GF-D8 (cell line): ENCODE measurements at places on chromosomes 1 and 21.
A peak's percentile ranks its signal among the peaks of the same experiment; 100 is the strongest.

DNA sequence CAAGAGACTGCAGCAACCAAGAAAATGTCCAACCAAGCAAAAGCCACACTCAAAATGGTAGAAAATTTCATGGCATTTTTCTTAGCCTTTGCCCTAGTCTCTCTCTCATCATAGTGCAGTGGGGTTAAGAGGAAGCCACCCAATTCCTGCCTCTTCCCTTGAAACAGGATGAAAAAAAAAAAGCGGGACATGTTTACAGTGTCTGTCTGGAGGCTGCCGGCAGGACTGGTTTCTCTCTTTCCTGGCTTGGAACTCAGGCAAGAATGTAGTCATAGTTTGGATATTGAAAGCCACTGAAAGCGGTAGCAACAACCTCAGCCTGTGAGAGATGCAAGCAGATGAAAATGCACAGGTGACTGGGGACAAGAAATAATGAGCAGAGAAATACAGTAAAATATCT is 13.3 kb upstream of the TNFSF18 start:
- no peak for DNase-seq

DNA sequence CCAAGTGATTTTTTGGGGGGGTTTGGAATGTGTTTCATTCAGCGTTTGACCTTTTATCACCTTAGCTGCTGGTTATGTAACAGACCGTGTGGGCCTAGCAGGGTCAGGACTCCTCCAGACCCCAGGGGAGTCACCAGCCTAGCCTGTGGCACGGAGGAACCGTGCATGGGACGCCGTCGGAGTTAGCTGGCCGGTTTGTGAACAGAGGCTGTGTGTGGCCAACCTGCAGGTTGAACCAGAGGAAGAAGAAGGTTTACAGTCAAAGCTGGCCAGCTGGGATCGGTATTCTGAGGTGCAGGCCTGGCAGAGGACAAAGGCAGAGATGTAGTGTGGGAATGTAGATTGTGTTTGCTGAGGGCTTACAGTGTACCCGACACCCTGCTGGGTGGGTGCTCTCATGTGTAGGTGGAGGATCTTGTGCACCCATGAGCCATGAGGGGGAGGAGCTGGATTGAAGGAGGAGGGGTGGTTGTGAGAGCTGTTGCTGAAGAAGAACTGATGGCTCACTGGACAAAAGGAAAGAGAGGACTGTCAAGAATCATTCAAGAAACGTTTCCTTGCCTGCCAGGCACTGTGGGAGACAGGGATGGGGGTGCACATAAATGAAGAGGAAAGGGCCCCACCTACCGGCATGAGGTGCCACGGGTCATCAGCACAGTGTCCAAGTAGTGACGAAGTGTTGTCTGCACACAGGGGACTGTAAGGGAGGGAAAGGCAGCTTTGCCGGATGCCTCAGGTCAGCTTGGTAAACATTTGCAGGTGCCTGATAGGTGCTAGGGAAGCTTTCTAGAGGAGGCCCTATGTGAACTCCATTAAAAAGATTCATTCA is 40.0 kb upstream of the PWP2 start:
- DNase-seq = no peak

GRCh38 chr1:940107-941014 is 16.6 kb downstream of the SAMD11 start:
- DNase-seq = no peak

DNA sequence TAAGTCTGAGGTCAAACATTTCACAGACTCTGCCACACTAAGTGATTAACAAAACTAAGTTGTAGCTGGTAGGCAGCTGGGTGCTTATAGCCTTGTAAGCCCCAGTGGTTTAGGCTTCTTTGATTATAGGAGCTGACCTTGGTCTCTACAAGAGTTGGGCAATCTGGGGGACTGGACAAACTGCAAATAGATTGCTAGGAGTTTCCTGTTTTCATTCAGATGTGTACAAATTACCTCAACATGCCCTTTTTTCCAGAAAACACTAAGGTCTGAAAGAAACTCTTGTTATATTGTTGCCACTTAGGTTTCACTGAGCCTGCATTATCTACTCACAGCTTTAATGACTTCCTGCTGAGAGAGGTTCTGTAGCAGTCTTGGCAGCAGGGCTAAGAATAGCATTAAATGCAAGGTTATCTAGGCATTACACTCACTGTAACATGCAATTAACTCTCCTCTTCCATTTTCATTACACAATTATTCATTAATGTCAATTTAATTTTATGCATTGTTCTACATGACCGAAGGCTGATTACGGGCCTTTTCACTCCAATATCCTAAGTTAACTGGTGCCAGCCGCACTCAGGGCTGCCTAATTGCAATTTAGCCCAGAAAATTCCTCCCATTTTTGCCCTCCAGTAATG is 314.0 kb downstream of the LMO4 start:
- no peak for DNase-seq

DNA sequence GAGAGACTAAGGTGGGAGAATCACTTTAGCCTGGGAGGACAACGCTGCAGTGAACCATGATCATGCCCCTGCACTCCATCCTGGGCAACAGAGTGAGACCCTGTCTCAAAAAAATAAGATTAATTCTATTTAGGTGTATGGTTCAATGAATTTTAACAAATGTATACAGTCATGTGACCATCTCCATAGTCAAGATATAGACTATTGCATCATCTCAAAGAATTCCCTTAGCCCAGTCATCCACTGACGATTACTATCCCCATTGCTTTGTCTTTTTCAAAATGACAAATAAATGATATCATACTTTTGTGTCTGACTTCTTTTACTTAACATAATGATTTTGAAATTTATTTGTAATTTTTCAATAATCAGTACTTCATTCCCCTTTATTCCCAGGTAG is 260.0 kb downstream of the LRRC7 start:
- DNase-seq = no peak

DNA sequence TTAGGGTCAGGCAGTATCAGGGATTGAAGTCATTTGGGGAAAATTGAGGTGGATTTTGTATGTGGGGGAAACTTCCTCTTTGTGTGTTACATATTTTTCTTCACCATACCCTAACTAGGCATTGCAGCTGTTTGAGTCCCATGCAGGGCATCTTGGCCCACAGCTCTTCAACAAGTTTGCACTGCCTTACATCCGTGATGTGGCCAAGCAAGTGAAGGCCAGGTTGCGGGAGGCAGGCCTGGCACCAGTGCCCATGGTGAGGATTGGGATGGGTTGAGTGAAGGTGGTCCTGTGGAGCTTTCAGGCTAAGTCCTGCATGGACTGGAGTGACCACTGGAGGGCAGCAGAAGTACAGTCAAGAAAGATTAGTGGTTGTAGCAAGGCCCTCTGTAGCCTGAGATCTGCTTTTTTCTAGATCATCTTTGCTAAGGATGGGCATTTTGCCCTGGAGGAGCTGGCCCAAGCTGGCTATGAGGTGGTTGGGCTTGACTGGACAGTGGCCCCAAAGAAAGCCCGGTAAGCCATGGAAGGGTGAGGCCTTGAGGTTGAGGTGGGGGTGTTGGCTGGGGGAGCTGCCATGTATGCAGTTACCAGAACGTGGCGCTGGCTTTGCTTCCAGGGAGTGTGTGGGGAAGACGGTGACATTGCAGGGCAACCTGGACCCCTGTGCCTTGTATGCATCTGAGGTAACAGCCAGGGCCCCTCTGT is 2.4 kb downstream of the UROD start:
- DNase-seq = peak; percentile 51

DNA sequence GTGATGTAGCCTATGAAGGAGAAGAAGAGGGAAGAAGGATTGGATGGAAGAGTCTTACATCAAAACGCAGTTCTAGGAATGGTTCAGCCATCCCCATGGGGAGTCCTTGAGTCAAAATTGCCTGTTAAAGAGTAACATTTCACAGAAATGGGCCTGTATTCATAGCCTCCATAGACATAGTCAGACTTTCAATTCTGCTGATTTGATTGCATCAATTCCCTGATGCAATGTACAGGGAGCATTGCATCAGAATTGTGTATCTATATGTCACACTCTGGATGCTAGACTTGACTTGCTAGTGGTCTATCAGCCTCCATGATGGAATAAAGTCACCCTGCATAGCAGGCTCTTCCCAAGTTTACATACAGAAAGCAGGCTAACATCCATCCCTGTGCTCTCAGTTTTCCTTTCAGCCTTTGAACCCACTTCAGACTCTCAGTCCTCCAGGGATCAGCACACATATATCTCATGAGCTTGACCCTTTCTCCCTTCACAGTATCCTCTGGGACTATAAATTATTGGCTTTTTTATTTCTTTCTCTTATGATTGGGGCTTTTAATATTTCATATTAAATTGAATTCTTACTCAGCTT is 1111.7 kb upstream of the B3GALT2 start:
- no peak for DNase-seq

- DNase-seq = no peak
Observed at GRCh38 chr1:48026275-48026674, 29.1 kb upstream of the TRABD2B start.

- no peak for DNase-seq
Observed at GRCh38 chr1:119006406-119007279, 18.5 kb upstream of the TBX15 start.

DNA sequence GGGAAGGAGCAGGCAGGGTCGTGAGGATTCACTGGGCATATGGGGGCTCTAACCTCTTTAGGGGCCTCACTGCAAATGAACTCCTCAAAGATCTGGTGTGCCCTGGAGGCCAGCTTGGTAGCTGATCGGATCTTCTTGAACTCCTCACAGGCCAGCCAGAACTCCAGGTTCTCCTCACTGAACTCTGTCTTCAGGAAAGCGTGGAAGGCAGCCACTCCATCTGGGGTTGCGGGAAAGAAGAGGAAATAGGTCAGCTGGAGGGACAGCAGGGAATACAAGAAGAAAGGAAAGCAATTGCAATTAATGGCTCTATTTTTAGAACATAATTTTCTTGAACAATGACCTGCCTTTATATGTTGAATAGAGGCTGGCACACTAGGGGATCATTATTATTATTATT is 2.3 kb downstream of the RGS16 start:
- no peak for DNase-seq

GRCh38 chr1:191043066-191043465 is 565.4 kb upstream of the BRINP3 start:
- DNase-seq = no peak

- no peak for DNase-seq
Observed at GRCh38 chr21:45295576-45296365, 8.1 kb upstream of the POFUT2 start.

DNA sequence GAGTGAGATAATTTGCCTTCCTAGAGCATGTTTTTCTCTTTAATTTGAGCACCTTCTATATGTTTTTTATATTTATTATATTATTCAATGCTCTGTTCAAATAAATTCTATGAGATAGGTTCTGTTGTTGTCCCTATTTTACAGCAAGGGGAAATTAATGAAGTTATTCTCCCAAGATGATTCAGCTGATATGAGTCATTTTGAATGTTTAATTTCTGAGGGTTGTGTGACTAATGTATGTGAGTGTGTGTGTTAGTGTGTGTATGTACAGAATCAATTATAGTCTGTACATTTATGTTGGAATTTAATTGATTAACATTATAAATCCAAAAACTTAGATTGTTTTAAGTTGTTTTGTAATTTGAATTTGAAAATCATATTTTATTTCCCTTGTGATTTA is 1536.7 kb upstream of the B3GALT2 start:
- DNase-seq = no peak

GRCh38 chr1:31417148-31417547 is 4.1 kb downstream of the SERINC2 start:
- DNase-seq = no peak

- DNase-seq = no peak
Observed at GRCh38 chr1:93680420-93681100, 1.1 kb downstream of the BCAR3 start.

- no peak for DNase-seq
Observed at GRCh38 chr1:154968731-154969130, 1.8 kb downstream of the SHC1 start.
